ENCODE measurements at places on chromosomes 11 and 22.

- no peak for DNase-seq
Observed at GRCh38 chr11:65833297-65834030, at the start of gene SNX32. SNX32 (plus strand) TSS chr11:65833963; CDS start chr11:65834066, 103 bp downstream.

DNA sequence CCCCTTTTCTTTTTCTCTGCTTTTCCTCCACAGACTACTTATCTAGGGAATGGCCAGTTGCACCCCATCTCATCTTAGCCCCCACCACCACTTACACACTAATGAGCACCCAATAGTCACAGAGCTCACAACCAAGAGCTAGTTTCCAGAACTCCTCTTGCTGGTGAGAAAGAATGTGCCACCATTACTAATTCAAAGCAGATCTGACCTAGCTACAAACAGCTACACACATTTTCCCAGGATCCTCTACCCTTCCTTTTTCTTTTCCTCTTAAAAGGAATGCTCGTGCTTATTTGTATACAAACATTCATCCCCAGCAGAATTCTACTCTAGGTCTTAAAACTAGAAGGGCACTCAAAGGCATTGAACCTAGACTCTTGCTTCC, 136.8 kb downstream of the CD44 start:
- DNase-seq, result no peak

DNA sequence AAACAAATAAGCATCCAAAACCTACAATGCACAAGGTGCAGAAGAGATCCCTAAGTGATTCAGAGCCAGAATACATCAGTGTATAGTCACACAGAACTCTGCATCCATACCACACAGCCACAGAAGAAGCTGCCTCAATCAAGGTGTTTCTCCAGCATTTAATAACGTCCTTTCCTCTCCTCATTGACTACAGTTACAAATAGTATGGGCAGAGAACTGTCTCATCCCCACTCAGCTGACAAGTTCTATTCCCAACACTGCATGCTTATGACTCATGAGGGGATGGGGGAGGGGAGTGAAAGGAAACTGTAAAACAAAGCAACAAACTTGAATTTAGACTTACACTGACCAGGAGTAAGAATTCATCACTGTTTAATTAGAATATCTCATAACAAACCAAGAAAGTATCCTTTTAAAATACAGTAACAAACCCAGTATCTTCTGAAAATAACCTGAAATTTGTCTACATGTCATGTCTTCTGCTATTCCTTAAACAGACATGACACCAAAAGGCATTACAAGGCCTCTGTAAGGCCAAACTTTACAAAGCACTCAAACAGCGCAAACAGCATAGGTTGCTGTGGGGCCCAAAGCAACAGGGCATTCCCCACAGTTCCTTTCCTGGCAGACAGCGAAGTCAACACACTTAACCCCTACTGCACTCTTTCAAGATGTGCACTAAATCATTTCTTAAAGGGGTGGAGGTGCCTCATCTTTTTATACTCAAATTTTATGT, 29.3 kb downstream of the CELF1 start:
- DNase-seq, result peak; percentile 71

DNA sequence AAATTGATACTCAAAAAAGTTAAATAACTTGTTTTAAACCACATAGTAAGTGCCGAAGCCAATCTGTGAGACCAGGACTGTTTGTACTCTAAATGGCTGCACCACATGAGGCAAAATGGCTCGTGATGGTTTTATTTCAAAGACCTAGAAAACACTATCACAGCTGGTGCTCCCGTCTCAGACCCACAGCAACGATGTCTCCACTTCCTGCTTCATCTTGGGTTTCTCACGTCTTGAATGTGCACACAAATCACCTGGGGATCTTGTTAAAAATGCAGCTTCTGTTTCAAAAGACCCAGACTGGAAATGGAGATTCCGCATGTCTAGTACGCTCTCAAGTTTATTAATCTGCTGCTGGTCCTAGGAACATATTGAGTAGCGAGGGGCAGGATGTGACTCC, 1.2 kb downstream of the CD3E start:
- no peak for DNase-seq

DNA sequence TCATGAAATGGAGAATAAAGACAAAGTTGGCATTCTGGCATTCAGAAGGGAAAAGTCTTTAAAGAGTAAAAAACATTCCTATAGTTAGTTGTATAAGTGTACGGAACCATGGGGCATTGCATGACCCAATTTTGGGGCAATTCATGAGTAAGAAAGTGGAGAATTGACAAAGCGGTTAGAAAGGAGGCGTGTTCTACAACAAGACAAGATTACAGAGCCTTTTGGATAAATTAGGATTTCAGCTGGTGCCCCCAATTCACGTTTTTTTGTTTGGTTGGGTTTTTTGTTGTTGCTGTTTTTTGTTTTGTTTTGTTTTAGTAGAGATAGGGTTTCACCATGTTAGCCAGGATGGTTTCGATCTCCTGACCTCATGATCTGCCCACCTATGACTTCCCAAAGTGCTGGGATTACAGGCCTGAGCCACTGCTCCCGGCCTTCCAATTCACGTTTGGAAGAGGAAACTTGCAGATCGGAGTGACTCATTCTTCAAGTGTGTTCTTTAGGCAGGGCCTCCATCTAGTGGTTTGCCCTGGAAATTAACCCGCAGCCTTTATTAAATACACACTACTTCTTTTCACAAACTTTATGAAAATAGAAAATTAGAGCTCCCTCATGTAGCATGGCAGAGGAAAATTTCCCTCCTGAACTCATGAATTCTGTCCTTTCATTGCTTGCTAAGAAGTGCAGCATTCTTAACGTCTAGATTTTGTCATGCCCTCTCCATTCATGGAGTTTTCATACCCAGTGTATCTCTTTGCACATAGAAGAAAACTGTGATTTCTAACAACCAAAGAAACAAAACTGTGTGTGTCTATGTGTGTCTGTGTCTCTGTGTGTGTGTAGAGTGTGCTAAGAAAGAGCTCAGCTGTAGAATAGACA, 118.1 kb downstream of the BBOX1 start:
- DNase-seq, result peak; percentile 52

DNA sequence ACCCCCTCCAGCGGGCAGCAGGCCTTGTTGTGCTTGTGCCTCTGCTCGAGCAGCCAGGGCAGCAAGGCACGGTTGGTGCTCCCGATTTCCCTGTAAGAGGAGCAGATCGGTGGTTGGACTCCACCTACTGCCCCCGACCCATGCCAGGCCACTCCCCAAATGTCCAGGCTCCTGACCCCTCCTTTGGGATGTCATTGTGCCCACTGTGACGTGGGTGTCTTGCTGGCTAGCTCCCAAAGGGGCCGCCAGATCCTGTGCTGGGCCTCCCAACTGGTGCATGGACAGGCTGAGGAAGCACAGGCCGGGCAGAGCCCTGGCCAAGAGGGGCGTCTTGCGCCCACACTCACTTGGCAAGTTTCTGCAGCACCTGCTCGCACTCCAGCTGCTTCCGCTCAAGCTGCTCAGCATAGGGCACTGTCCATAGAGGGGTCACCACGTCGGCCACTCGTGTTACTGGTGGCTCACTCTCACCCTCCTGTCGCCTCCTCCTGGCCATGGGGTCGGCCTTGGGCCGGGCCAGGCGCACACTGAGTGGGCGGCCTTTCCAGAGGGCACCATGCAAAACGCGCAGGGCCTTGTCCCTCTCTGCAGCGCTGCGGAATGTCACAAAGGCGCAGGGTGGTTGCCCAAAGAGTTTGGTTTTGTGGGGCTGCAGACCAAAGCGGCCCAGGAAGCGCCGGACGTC, at the start of gene RANBP1:
RANBP1 (plus strand) TSS at position 414 of the 685 bp plus-strand sequence; CDS start at position 495, 81 bp downstream.
- no peak for DNase-seq

GRCh38 chr11:106828576-106828975, 189.7 kb downstream of the GUCY1A2 start:
- DNase-seq, result no peak

- peak; percentile 42 for DNase-seq
Observed at GRCh38 chr22:20205964-20206708, 55.3 kb upstream of the CCDC188 start.

DNA sequence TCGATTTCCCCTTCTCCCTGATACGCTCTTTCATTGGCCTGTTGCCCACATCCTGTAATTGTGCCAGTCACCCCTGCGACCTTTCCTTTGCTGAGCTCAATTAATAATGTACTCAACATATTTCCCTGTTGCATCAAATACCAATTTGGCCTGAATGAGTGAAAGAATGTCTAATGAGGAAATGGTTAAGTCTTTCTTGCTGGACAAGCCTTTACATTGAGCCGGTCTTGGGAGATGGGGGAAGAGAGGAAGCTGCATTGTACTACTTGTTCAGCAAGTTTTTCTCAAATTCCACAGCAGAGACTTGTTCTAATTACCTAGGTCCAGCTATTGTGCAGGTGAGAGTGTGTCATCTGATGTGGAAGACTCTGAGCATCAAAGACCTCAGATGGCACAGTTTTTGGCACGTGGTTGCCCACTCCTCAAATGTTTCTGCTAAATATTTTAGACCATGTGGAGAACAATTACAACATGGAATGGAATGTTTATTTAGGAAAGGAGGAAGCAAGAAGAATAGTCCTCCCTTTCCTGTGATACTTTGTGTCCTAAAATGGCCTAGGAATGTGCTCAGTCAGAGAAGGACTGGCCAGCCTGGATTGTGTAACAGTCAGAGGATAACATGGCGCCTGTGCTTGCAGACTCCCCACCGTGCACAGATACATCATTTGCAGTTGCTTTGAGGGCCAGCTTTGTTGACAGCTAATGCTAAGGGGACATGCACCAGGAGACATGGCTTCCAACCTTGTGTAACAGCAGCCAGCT, 129.5 kb upstream of the E2F8 start:
- DNase-seq, result peak; percentile 78

GRCh38 chr11:31720671-31721365, 90.3 kb downstream of the PAX6 start:
- DNase-seq, result no peak

GRCh38 chr11:14308114-14308896, 50.7 kb downstream of the RRAS2 start:
- DNase-seq, result no peak

DNA sequence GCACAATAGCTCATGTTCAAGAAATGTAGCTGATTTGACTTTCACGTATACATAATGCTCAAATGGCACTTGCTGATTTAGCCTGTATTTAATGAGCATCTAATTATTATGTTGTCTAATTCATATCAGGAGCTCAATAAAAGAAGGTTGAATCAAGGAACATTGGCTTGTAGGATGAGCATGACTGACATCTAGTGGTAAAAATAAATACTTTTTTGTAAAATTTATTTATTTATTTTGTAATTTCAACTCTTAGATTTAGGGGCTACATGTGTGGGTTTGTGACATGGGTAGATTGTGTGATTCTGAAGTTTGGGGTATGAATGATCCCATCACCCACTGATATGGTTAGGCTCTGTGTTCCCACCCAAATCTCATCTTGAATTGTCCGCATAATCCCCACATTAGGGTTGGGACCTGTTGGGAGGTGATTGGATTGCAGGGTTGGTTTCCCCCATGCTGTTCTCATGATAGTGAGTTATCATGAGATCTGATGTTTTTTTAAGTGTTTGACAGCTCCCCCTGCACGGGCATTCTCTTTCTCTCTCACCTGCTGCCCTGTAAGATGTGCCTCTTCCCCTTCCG, 1.7 kb upstream of the OR52E5 start:
- peak; percentile 4 for DNase-seq

- no peak for DNase-seq
Observed at GRCh38 chr11:39725081-39725480, 1734.4 kb downstream of the LRRC4C start.

DNA sequence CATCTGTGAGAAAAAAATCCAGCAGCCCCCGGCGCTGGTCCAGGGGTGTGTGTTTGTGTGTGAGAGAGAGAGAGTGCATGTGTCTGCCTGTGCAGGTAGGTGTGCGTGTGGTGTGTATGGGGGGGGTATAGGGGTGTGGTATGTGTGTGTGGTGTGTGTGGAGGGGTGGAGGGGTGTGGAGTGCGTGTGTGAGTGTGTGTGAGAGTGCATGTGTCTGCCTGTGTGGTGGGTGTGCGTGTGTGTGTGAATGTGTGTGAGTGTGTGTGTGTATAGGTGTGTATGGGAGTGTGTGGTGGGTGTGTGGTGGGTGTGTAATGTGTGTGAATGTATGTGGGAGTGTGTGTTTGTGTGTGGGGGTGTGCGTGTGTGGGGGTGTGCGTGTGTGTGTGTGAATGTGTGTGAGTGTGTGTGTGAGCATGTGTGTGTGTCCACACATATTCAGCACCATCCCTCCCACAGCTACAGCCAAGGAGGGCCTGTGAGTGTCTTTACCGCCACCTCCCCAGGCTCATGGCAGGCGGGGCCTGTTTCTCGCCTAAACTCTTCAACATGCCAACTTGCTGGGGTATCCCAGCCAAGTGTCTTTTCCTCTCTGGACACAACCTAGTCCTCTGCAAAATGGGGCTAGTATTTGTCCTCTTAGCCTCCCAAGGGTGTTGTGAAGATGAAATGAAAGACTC, 11.9 kb downstream of the LMO1 start:
- DNase-seq, result no peak

DNA sequence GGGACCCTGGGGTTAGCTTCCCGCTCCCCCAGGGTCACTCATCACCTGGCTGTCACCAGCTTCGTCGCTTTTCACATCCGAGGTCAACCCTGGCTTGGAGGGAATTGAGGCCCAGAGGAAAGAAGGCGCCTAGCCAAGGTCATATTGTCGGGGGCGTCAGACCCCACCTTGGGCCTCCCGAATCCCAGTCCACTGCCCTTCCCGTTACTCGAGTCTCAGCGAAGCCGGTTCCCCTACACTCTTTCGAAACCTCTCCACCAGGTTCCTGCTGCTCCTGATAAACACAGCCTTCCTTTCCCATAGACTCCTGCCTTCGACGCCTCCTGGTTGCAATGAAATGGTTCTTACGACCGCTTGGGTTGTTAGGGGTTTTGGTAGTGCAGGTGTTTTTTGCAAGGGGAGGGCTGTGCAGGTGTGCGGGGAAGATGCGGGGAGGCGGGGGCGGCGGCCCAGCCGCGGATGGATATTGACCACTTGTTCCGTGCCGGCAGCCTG, 642 bp downstream of the NAA40 start:
- DNase-seq, result no peak

DNA sequence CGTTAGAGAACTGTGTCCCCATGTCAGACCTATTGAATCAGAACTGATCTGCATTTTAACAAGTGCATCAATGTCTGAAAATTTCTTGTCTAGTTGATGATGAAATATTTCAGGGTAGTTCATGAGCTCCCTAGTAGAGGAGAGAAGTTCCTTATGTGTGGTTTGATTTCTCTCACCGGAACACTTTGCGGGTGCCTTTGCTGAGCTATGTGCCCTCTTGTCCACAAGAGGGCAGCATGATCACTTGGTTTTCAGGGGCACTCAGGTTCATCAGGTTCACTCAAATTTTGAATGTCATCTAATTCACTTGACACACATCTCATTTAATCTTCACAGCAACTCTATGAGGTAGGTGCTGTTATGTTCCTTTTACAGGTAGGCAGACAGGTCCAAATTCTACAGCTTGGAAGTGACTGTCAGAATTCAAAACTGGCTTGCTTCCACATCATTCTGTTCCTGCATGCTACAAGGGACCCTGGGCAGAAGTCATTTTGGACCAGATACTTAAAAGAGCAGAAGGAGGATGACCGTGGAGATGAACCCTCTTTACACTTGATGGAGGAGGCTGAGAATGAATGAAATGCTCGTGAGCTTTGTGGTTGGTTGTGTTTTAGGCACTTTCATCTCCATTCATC, 55.6 kb downstream of the P4HA3 start:
- peak; percentile 33 for DNase-seq

- no peak for DNase-seq
Observed at GRCh38 chr11:125873881-125874555, 13.4 kb upstream of the HYLS1 start.

- DNase-seq, result no peak
Observed at GRCh38 chr22:39106326-39106725, 9.3 kb downstream of the APOBEC3H start.

- no peak for DNase-seq
Observed at GRCh38 chr11:44034639-44035038, 13.1 kb upstream of the ACCSL start.

GRCh38 chr11:71458146-71459070, 5.4 kb downstream of the NADSYN1 start:
- no peak for DNase-seq
